ENCODE measurements at places on chromosomes 7 and 10.

- no peak for DNase-seq
Observed at GRCh38 chr10:26474026-26474425, 35.9 kb downstream of the APBB1IP start.

DNA sequence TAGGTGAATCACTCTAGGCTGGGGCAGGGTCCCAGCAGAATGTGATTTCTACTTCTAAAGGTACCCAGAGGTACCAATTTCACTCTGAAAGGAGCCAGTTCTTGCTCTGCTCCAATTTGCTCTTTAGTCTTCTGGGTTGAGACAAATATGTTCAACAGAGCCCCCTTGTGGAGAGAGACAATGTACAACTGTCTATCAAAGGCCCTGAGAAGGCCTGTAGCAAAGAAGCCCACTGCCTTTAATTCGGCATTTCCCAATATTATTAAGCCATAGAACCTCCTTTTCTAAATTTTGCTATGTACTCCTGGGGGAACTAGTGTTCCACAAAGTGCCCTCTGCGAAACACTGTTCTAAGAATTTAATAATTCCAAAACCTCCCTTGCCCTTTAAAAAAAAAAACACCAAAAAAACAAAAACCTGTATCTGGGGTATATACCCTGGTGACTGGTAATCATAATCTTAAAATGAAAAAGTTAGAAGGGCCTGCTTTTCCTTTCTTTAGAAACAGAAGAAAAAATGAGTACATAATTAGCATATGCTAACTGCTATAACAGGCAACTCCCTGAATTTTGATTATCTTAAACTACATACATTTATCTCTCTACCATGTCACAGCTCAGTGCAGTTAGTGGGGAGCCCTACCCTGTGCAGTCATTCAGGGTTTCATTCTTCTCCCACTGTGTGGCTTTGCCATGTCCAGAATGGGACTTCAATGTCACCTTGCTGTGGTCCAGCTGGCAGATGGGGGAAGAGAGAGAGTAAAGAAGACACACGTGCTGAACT, 160.9 kb upstream of the BMPER start:
- peak; percentile 32 for DNase-seq

DNA sequence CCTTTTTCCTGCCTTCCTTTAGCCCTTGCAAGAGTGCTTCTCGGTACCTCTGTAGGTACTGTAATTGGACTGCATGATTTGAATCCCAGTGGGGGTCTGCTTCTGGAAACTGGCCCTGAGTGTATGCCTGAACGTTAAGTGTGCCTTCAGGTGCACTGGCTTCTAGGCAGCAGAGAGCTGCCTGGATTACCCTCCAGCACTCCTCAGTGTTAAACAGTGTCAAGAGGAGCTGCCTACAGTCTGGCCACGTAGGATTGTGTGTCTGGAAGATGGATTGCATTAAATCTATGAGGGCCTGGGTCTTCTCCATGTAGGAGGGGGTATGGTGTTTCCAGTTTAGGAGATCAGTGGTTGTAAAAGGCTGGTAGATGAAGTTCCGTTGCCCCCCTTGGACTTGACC, 103.7 kb downstream of the TRIM24 start:
- DNase-seq, result no peak

GRCh38 chr10:3835770-3836169, 50.8 kb upstream of the KLF6 start:
- peak; percentile 44 for DNase-seq

GRCh38 chr10:110081911-110082310, 74.1 kb downstream of the ADD3 start:
- DNase-seq, result no peak

GRCh38 chr10:71694567-71694968, 25.0 kb downstream of the C10orf105 start:
- no peak for DNase-seq

- no peak for DNase-seq
Observed at GRCh38 chr10:5608608-5609220, 57.7 kb downstream of the ASB13 start.
